Glomerular endothelial cell (primary cell): ENCODE measurements at places on chromosomes 4 and X. TPM values are rescaled to one million over a fixed set of nuclear protein-coding genes. Genes with fewer than 3 reads are reported as not detected.

The ITGB1BP2 gene
- total RNA-seq: 0.24 and 2.1 TPM in 2 replicates

The CFAP47 gene
- 0.19 TPM in 1 of 2 replicates, not detected in the other for total RNA-seq

The PPEF2 gene
- total RNA-seq: not detected in 2 replicates

The SPANXC gene
- not detected in 2 replicates for total RNA-seq

The NOX1 gene
- total RNA-seq: not detected in 2 replicates

The RNF212 gene
- 0.29 and 4.9 TPM in 2 replicates for total RNA-seq

The ARSJ gene
- total RNA-seq: 64.8 and 66.1 TPM in 2 replicates

The NDP gene
- total RNA-seq: 0.15 and 0.35 TPM in 2 replicates

The SPANXN3 gene
- not detected in 2 replicates for total RNA-seq

The PPP4R3C gene
- total RNA-seq: not detected in 2 replicates

DNA sequence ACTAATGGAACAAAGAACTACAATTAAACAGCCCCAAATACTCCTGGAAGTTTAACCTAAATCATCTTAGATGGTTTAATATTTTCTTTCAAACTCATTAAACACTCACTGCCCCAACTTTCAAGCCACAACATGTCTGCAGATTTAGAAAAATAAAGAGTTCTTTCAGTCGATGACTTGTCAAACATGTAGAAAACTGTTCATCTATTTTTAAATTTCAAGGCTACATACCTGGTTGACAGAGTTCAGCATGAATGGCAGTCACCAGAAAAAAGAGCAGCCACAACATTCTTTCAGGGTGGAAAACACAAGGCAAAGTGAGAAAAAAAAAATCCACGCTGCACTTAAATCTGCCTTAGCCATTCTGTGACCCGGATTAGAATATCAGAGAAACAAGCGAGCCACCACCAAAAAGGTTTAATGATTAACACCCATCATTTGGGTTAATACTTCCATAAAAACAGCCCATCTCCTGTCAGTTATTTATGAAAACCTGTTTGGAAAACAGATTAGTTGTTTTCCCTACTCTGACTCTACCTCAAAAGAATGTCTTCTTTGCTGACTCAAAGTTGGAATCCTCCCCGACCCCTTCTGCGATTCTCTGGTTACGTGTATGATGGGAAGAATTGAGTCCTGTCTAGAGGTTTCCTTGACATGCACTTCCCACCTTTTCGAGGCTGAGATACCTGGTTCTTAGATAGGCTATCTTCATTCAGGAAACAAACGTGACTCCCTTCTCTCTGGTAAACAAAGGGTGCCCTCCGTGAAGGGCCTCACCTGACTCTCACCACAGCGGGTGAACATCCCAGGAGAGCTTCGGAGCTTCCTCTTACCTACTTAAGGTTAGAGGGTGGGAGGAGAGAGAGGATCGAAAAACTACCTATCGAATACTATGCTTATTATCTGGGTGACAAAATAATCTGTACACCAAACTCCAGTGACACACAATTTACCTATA lies at the start of gene CLTRN:
Gene CLTRN (minus strand): TSS at position 319 of the 958 bp plus-strand sequence. CDS start 30 bp downstream, at position 289.
- no peak for DNase-seq

DNA sequence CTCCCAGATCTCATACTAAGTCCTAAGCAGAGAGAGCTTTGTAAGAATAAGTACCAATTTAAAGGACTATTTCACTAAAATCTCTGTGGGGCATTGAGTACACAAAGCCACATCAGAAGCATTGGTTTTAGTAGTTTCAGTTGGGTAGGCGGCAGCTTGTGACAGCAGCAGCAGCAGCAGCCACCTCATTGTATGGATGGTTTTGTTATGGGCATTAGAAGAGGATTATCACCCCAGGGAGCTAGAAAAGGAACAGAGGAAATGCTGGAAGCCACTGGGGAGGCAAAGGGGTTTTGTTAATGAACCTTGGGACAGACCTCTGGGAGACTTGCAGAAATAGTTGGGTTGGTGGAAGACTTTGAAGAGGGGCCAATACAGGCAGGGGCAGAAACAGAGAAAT lies 93.9 kb upstream of the FRMPD3 start:
- DNase-seq: no peak

GRCh38 chr4:77488882-77489281 lies 116.7 kb upstream of the CXCL13 start:
- no peak for DNase-seq

GRCh38 chr4:25911356-25911755 lies 2.7 kb upstream of the SMIM20 start:
- no peak for DNase-seq

DNA sequence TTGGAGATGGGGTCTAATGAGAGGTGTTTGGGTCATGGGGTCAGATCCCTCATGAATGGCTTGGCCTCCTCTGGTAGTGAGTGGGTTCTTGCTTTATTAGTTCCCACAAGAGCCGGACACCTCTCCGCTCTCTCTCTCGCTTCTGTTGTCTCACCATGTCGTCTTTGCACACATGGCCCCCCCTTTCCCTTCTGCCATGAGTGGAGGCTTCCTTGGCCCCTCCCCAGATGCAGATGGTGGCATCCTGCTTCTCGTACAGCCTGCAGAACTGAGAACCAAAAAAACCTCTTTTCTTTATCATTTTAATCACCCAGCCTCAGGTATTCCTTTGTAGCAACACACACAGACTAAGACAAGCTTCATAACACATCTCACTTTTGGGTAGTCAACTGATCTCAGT lies 49.6 kb upstream of the SPRY1 start:
- no peak for DNase-seq

DNA sequence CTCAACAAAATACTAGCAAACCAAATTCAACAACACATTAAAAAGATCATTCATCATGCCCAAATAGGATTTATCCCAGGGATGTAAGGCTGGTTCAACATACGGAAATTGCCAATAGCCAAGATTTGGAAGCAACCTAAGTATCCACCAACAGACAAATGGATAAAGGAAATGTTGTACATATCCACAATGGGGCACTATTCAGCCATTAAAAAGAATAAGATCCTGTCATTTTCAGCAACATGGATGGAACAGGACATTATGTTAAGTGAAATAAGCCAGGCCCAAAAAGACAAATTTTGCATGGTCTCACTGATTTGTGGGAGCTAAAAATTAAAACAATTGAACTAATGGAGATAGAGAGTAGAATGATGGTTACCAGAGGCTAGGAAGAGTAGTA lies 82.0 kb upstream of the FAM241A start:
- DNase-seq: no peak

DNA sequence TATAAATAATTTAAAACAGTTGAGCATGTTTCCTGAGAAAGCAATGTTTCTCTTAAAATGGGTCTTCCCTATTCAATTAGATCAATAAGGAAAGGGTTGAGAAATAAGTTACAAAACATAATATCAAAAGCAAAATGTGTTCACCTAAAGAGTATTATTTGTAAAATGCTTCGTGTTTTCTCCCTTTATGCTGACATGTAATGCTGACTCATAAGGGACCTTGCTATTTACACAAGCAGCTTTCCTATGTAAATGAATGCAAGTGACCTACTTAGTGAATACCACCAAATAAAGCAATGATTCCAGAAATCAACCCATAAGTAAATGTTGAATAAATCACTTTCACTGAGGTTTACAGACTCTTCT lies 91.5 kb downstream of the ELOVL6 start:
- no peak for DNase-seq
